Activated CD4-positive, alpha-beta T cell treated with anti-CD3 and anti-CD28 coated beads for 4 hours (primary cell): ENCODE measurements at places on chromosomes 16 and 17.

DNA sequence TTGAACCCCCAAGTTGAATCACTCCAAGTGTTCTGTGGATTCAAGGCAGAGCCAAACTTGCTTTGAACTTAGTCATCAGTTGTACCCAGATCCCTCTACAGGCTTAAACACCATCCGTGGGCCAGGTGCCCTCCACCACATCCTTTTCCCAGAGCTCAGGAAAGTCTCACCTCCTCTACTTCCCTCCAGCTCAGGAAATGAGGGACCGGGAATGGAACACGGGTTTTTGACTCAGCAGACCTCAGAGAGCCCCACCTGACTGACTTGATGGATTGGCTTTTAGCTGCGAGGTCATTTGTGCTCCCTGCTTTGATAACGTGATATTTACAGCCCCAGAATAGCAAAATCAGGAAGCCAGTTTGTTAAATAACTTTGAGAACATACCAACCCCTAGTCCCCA lies 20.1 kb downstream of the GID4 start:
- DNase-seq: no peak

GRCh38 chr16:56995136-56995805 lies 5.9 kb downstream of the NLRC5 start:
- no peak for DNase-seq

DNA sequence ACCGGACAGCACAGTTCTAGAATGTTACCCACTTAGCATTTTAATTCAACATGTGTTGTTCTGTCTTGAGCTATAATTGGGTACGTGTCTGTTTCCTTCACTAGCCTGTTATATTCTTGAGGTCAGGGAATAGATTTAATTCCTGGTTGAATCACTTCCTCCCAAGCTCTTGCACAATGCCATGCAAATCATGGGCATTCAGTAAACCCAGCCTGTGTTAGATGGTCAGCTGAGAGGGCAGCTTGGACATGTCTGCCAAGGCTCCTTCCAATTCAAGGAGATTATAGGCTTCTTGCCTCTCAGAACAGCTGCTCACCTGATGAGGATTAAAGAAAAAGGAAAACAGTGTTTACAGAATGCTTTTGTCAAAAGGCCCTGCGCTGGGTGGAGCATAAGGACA lies 12.6 kb downstream of the C1QTNF1 start:
- no peak for DNase-seq

- DNase-seq: no peak
Measured at GRCh38 chr17:78796517-78796900, 14.4 kb upstream of the CYTH1 start.

- DNase-seq: no peak
Measured at GRCh38 chr16:23320693-23321092, 18.6 kb downstream of the SCNN1B start.

GRCh38 chr16:22933173-22933572 lies 119.2 kb downstream of the HS3ST2 start:
- DNase-seq: no peak

DNA sequence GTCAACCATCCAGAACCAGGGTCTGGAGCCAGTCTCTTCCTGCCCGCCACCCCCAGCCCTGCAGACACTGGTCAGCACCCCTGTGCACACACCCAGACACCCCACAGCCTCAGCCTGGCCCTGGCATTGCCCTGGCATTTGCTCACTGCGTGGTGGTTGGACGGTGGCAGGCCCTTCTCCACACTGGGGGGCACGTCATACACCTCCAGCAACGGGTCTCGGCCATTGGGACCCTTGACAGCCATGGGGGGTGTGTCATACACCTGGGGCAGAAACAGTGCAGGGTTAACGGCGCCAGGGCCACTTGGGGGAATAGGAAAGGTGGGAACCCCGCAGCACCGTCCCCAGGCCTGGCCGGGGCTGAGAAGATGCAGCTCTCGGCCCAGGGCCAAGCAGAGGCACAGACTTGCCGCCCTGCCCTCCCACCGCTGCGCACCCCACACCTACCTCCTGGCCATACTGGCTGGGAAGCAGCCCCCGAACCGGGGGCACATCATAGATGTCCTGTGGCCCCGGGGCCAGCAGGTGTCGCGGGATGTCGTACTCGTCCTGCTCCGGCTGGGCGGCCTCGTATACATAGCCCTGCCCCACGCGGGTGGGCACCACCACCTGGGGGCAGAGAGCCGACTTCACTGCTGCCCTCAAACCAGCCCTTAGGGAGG lies 14.6 kb downstream of the BCAR1 start:
- DNase-seq: no peak

DNA sequence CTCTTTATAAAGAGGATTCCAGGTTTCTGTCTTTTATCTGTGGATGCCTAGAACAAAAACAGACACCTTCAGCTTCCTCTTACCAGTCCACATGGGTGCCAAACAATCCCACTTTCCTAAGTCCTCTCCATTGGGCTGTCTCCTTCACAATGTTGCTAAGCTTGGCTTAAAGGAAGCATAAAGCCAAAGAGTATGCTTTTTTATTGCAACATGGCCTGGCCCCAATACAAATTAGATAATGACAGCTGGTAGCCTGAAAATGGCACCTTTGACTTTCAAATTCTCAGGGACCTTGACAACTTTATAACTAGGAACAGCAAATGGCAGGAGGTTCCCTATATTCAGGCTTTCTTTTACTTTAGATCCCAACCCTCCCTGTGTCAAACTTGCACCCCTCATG lies 55.8 kb downstream of the SLFN5 start:
- no peak for DNase-seq

DNA sequence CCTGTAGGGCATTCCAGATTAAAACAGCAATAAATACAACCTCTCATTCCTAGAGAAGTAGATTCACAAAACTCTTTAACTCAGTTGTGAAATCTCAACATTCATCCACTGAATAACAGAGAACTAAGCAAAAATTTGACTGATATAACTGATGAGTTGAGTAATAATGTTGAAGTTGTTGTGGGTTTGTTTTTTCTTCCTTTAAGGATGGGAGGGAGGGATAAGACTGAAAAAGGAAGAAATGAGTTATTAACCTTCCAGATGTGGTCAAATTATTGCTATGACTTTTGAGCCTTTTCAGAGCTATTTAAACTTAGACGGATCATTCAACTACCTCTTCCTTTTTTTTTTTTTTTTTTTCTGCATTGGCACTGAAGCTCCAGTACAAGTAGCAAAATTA lies 38.6 kb downstream of the SKAP1 start:
- DNase-seq: no peak

DNA sequence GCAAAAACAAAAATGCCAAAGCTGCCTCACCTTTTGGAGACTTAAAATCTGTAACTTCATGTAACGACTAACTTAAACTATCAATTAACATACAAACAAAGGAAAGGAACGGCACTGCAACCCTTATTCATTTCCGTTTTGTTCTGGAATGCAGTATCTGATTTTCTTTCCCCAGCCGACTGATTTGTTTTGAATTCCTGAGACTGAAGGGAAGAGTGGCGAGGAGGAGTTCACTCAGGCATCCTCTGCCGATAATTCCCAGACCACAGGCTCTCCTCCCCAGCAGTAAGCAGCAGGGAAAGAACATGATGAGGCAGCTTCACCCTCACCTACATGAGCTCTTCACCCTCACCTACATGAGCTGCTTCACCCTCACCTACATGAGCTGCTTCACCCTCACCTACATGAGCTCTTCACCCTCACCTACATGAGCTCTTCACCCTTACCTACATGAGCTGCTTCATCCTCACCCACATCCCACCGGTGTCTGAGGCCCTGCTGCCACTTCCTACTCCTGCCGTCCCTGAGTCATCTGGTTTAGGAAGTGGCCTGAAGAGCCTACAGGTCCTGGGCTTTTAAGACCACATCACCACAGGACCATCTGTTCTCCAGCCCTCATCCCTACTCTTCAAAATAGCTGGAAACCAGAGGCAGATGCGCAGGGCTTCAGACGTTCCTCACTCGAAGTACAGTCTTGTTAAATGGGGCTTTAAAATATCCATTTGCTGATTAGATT lies 168.0 kb upstream of the RPH3AL start:
- DNase-seq: no peak

GRCh38 chr17:2157675-2158395 lies 102.9 kb downstream of the HIC1 start:
- DNase-seq: no peak

DNA sequence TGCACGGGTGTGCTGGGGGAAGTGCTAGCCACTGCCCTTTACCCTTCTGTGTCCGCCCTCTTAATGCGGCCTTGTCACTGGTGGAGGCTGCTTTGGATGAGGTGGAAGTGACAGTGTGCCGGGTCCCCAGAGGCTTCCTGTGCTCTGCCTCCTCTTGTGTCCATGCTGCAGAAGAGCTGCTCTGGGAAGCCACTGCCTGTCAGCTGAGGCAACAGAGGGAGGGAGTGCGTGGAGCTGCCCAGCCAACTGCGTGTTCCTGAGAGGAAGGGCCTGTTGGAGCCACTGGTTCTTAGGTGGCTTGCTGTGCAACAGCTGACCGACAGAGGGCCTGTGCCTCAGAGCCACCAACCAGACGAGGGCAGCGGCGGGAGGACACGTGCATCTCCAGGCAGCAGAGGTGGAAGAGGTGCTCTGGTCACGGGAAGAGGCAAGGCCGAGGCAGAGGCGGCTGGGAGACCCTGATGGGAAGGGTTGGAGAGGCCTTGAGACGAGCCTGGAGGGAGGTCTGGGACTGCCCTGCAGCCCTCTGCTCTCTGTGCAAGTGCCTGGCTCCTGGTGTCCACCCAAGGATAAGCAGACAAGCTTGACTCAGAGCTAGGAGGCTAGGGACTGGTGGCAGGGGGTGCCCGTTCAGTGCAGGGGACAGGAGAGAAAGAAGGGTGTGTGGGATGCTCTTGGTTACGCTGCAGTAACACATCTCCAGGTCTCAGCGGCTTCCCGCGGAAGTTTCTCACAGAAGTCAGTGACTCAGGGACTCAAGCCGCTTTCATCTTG lies 25.4 kb downstream of the B9D1 start:
- no peak for DNase-seq

DNA sequence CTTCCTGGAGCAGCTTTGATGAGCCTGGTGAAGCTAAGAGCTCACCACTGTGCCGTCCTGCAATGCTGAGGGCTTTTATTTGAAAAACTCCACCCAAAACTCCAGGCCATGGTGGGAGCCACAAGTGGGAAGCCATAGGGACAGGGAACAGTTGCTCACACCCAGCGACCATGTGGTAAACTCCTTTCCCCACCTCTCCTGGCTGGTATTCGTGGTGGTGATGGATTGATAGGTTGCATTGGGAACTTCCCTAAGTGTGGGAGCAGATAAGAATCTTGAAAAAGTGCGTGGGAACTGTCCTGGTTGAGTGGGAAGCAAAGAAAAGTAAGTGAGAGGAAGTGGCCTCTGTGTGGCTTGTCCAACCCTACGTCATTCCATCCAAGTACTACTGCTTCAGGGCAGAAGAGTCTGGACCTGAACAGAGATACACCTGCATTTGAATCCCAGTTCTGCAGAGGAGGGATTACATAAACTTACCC lies at the start of gene CCL1:
TSS of gene CCL1 (minus strand) at position 51 of the 479 bp plus-strand sequence. CDS start 72 bp downstream, outside the sequence.
- DNase-seq: no peak

- no peak for DNase-seq
Measured at GRCh38 chr17:15169676-15170075, 95.5 kb downstream of the PMP22 start.

- DNase-seq: no peak
Measured at GRCh38 chr17:4620531-4621101, 20.9 kb downstream of the ALOX15 start.

DNA sequence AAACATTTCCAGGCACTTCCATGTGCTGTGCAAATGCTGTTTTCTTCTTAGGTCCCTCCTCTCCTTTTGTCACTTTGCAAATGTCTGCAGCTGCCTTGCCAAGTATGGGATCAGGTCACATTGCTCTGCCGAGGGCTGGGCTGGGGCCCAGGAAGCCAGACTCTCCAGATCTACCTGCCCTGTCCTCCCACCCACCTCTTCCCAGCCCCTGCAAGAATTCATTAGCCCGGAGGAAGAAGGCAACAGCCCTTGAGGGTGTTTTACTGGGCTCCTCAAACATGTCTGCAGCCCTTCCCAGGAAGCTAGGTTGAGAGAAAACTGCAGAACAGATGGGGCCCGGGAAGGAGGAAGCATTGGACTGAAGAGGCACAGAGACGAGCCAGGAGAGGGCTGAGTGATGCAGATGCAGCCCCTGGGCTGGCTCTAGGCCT lies 47.1 kb downstream of the WSB1 start:
- DNase-seq: no peak

GRCh38 chr16:89009343-89010209 lies 32.6 kb upstream of the CBFA2T3 start:
- peak; percentile 17 for DNase-seq

GRCh38 chr17:75625813-75626486 lies 7.3 kb upstream of the SMIM5 start:
- DNase-seq: no peak

GRCh38 chr17:74873874-74874614 lies 1.2 kb upstream of the FDXR start:
- DNase-seq: no peak

DNA sequence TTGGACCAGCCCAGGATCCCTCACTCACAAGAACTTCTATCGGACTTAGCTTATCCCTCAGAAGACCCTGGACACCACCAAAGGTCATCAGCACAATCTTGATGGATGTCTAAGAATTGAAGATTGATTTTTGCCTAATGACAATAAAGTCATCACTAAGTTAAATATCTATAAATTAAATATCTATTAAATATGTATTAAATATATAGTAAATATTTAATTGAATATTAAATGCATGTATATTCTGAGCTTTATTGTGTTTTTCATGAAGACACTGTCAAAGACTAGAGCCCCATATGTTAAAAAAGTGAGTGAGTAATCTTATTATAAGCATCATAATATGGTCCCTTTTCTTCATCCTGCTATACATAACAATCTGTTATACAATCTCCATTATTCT lies 751.1 kb downstream of the KCNJ2 start:
- no peak for DNase-seq

DNA sequence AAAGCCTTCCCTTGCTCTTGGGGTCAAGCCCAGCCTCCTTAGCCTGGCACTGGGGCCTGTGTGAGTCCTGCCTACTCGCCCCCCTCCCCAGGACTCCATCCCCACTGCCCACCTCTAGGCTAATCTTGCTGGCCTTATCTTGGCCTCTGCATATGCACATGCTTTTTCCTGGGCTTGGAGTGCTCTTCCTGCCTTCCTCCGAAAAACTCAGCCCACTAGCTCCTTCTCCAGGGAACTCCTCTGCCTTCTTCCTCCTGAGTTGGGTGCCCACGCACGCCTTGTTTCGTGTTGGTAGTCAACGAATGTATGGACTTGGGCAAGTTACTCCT lies 16.5 kb downstream of the TBX2 start:
- DNase-seq: no peak

- peak; percentile 47 for DNase-seq
Measured at GRCh38 chr17:55717898-55718735, 4.5 kb downstream of the TMEM100 start.

- DNase-seq: peak; percentile 23
Measured at GRCh38 chr16:69566981-69567680, 1.4 kb downstream of the NFAT5 start.
